Kidney (tissue), 22 donors: ENCODE measurements at places on chromosomes 13 and 19. TPM values are rescaled to one million over a fixed set of nuclear protein-coding genes. Genes with fewer than 3 reads are reported as not detected.

Gene REEP6
- total RNA-seq = 9.6 TPM

Gene ZNF146
- 50.8 TPM for total RNA-seq

Gene C19orf38
- 3.3 TPM for total RNA-seq

Gene TGFBR3L
- total RNA-seq = 0.44 TPM

Gene MYO1F
- 35.8 TPM for total RNA-seq

Gene C1QTNF9
- 0.25 TPM for total RNA-seq

Gene SERP2
- total RNA-seq = 9.7 TPM

Gene CIRBP
- total RNA-seq = 533 TPM

Gene CYP4F12
- 4.4 TPM for total RNA-seq

Gene CFAP97D2
- not detected for total RNA-seq

Gene AMER2
- total RNA-seq = 0.06 TPM

Gene C5AR1
- 26.6 TPM for total RNA-seq

Gene ZNF99
- 0.25 TPM for total RNA-seq

Gene RFPL4A
- total RNA-seq = 0.41 TPM

Gene PSG7
- not detected for total RNA-seq

Gene PRR19
- total RNA-seq = 0.47 TPM

Gene RUBCNL
- total RNA-seq = 4.6 TPM

Gene TRPC4
- 2.9 TPM for total RNA-seq

Gene IZUMO2
- total RNA-seq = not detected

Gene OR10H3
- not detected for total RNA-seq

Gene SLC25A41
- 0.28 TPM for total RNA-seq

Gene APOC4
- not detected for total RNA-seq

Gene FUT1
- 4.3 TPM for total RNA-seq

Gene ANKRD10
- total RNA-seq = 159 TPM

Gene OR7D2
- not detected for total RNA-seq

Gene NPAS1
- 0.38 TPM for total RNA-seq

Gene LAIR1
- total RNA-seq = 41.9 TPM

Gene OR4F17
- total RNA-seq = 0.35 TPM

Gene PBX4
- total RNA-seq = 5.7 TPM

Gene MLNR
- 0.28 TPM for total RNA-seq

Gene GRAMD1A
- total RNA-seq = 87.3 TPM

Gene C3
- 3,831 TPM for total RNA-seq

Gene PSG11
- total RNA-seq = not detected

Gene STK11
- total RNA-seq = 57.7 TPM

Gene ERICH6B
- not detected for total RNA-seq

Gene CPT1C
- 6.0 TPM for total RNA-seq

Gene OR10H1
- total RNA-seq = 0.09 TPM

Gene IRF2BP1
- total RNA-seq = 23.2 TPM

Gene ZNF790
- 9.5 TPM for total RNA-seq

Gene SMIM44
- not detected for total RNA-seq

Gene CAMSAP3
- total RNA-seq = 18.5 TPM

Gene CYP4F8
- not detected for total RNA-seq

Gene PSG4
- total RNA-seq = 0.35 TPM

Gene ATP4B
- total RNA-seq = 0.16 TPM

Gene CCL25
- total RNA-seq = not detected

Gene ZNF628
- 12.0 TPM for total RNA-seq

Gene TEX26
- not detected for total RNA-seq

Gene ZNF507
- total RNA-seq = 23.5 TPM

Gene ZNF844
- total RNA-seq = 28.1 TPM

Gene FAM124A
- 3.5 TPM for total RNA-seq

Gene FPR1
- total RNA-seq = 16.6 TPM
